Eye (tissue), 1 donor: ENCODE measurements at places on chromosomes 6 and 20.

DNA sequence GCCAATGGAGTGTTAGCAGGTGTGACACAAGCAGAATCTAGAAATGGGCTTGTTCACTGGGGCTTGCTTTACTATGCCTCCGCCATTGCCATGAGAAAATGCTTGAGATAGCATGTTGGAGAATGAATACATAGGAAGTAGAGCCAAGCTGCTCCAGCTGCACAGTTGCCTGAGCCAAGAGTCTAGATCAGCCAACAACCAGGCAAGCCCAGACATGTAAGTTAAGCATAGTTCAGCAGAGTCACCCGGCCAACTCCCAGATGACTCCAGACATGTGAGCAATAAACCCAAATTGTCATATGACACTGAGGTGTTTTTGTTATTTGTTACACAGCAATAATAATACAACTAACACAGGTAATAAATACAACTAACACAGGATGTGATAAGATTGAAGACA, 167.9 kb downstream of the HAO1 start:
- DNase-seq = no peak

- no peak for DNase-seq
Measured at GRCh38 chr6:132219901-132220300, 181.4 kb downstream of the MOXD1 start.

GRCh38 chr6:162238675-162239074, 488.9 kb downstream of the PRKN start:
- DNase-seq = no peak

- DNase-seq = no peak
Measured at GRCh38 chr20:44597930-44598329, 15.6 kb downstream of the PKIG start.

- DNase-seq = no peak
Measured at GRCh38 chr6:38507173-38507572, 132.6 kb downstream of the BTBD9 start.

GRCh38 chr20:53990768-53991450, 79.5 kb downstream of the BCAS1 start:
- DNase-seq = no peak

- peak; percentile 84 for DNase-seq
Measured at GRCh38 chr6:128316258-128316929, 204.0 kb downstream of the PTPRK start.

- DNase-seq = no peak
Measured at GRCh38 chr6:1986454-1987243, 258.8 kb downstream of the GMDS start.

GRCh38 chr6:169725125-169726048, 1.1 kb upstream of the PHF10 start:
- DNase-seq = peak; percentile 89

- DNase-seq = peak; percentile 11
Measured at GRCh38 chr6:4180652-4181255, 45.4 kb upstream of the ECI2 start.

DNA sequence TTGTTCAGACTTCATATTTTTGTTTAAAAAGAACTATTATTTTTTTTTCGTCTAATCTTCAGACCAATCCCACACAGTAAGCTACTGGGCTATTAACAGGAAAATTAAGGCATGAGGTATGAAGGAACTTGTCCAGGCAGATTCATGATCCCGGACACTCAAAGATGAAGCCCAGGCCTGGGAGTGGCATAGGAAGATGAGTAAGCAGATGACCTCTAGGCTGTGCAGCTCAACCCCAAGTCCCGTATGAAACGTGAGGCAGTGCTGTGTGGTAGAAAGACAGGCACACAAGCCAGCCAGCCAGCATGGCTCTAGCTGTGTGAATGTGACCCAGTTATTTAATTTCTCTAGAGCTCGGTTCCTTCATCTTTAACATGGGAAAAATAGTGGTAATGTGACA, 231.9 kb downstream of the CLIC5 start:
- DNase-seq = no peak

- no peak for DNase-seq
Measured at GRCh38 chr6:139602577-139602976, 228.1 kb upstream of the CITED2 start.

- no peak for DNase-seq
Measured at GRCh38 chr20:38827770-38828281, 22.3 kb downstream of the PPP1R16B start.

- DNase-seq = peak; percentile 72
Measured at GRCh38 chr6:143187238-143187923, 126.7 kb downstream of the AIG1 start.

- DNase-seq = peak; percentile 55
Measured at GRCh38 chr6:107691062-107691751, 132.9 kb downstream of the SCML4 start.

- DNase-seq = no peak
Measured at GRCh38 chr6:3745566-3746118, 5.9 kb downstream of the PXDC1 start.

GRCh38 chr6:151391471-151392413, at the start of gene ZBTB2:
Gene ZBTB2 (minus strand): TSS chr6:151391559. CDS start chr6:151373637, 17,922 bp downstream.
- peak; percentile 85 for DNase-seq

DNA sequence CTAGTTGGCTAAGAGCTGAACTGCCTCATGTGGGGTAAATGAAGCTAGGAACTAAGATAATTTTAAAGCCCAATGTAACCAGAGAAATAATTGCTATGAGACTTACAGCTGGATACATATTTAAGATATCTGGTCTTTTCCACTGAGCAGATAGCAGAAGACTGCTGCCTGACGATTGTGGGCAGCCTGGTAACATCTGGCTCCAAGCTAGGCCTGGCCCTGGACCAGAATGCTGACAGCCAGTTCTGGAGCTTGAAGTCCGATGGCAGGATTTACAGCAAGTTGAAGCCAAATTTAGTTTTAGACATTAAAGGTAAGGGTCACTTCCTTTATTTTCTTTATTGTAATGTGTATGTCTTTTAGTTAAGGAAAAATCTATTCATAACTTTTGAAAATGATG, 65.7 kb downstream of the RTN4IP1 start:
- no peak for DNase-seq

DNA sequence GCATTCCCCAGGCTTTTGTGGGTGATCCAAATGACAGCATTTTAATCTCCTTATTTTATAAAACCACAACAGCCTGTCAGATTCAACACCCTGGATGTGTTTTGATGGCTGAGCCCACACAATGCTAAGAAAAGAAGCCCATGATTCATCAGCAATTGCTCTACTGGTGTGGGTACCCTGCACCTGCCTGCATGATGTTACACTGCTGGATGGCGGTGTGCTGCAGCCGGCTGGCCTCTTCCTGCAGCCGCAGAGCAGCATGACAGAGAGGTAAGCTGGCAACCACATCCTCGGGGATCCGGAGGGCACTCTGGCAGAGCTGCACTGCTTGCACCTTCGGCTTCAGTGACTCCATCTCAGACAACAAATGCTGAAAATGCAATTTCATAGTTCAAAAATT, 327.5 kb downstream of the SYNE1 start:
- DNase-seq = peak; percentile 16

DNA sequence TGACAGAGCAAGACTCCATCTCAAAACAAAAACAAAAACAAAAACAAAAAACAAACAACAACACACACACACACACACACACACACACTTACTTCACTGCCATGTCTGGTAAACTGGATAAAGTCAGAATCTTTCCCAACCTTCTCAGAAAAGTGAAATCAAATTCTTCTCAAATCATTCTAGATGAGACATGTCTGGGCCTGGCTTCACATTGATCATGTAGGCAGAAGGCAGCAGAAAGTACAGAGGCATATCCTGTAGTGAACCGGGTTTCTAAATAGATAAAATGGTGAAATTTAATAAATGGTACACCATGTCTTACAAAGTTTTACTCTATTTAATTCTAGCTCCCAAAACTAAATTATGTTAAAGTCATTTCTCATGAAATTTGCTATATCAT, 14.9 kb upstream of the MRS2 start:
- no peak for DNase-seq

- no peak for DNase-seq
Measured at GRCh38 chr6:147979966-147980365, 362.7 kb upstream of the SASH1 start.

- no peak for DNase-seq
Measured at GRCh38 chr20:46357030-46357514, 48.8 kb upstream of the CDH22 start.

GRCh38 chr20:11646359-11646758, 271.3 kb upstream of the BTBD3 start:
- DNase-seq = no peak

- no peak for DNase-seq
Measured at GRCh38 chr6:78999737-79000136, 78.3 kb downstream of the PHIP start.

- no peak for DNase-seq
Measured at GRCh38 chr6:31401403-31401802, 2.0 kb upstream of the MICA start.

DNA sequence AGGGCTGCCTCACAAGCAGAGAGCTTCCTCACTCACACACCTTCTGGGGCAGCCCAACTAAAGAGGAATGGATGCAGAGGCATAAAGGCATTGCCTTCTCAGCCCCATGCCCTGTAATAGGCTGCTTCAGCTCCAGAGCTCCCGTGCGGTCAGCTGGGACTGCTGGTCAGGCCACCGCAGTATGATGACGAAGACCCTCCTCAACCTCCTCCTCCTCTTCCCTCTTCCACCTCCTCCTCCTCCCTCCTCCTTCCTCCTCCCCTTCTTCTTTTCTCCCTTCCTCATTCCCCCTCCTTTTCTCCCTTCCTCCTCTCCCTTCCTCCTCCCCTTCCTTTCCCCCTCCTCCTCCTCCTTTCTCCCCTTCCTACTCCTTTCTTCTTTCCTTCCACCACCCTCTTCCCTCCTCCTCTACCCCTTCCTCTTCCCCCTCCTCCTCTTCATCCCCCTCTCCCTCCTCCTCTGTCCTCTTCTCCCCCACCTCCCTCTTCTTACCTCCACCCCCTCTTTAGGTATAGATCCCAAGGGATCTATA, 465.3 kb upstream of the CDH4 start:
- no peak for DNase-seq

- peak; percentile 60 for DNase-seq
Measured at GRCh38 chr6:46626228-46626909, 26.2 kb downstream of the CYP39A1 start.

DNA sequence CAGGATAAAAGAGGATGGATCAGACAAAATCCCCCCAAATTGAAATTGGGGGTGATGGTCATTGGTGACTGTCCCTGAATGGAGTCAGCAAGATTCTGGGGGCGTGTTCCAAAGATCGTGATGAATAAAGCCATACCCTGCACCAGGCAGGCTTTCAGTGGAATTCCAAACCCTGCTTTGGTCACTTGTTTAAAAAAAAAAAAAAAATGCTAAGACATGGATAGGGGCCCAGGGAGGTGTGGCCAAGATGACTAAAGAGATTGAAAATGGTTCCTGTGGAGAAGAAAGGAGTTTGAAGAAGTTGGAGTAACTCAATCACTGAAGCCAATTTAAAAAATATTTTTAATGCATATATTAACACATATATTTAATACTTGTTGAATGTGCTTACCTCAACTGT, 161.4 kb upstream of the KCNG1 start:
- DNase-seq = no peak

- DNase-seq = no peak
Measured at GRCh38 chr6:167150941-167151549, 6.7 kb downstream of the GPR31 start.

- DNase-seq = no peak
Measured at GRCh38 chr6:19839788-19840187, 2.6 kb downstream of the ID4 start.

DNA sequence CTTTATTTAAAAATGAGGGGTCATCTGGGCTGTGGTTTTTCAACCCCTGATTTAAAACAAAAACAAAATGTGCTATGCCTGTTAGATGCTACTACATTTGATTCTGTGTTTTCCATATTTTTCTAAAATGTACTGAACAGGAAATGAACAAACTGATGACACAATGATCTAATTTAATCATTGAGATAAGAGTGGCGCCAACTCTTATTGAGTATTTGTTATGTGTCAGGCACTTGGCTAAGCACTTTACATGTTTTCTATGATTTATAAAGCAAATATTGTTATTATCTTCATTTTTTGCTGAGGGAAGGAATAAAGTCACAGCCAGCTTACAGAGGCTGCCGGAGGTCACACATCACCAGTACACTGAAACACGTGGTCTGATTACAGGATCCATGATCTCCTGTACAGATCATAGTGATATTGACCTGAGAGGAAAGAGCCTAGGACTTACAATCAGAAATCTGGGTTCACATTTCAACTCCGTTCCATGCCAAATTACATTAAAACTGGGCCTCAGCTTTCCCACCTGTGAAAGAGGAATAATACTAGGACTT, 166.7 kb downstream of the ESR1 start:
- DNase-seq = no peak

GRCh38 chr20:41357424-41358163, 9.0 kb downstream of the EMILIN3 start:
- DNase-seq = no peak

- no peak for DNase-seq
Measured at GRCh38 chr20:8530022-8530421, 398.0 kb downstream of the PLCB1 start.

DNA sequence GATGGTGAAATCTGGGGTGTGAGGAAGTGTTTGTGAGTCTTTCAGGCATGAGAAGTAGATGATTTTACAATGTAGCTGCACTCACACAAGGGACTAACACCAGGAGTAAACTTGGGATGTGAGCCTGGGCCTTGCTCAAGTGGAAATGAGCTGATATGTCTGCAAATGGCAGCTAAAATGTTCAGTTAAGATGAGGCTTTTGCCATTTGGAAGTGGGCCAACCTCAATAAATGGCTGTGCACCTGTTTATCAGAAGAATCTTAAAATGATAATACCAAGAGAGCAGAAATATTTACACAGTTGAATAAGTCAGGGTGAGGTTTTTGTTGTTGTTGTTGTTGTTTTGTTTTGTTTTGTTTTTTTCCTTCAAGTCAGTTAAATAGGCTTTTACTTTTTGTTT, 25.7 kb upstream of the KLHL31 start:
- DNase-seq = no peak

DNA sequence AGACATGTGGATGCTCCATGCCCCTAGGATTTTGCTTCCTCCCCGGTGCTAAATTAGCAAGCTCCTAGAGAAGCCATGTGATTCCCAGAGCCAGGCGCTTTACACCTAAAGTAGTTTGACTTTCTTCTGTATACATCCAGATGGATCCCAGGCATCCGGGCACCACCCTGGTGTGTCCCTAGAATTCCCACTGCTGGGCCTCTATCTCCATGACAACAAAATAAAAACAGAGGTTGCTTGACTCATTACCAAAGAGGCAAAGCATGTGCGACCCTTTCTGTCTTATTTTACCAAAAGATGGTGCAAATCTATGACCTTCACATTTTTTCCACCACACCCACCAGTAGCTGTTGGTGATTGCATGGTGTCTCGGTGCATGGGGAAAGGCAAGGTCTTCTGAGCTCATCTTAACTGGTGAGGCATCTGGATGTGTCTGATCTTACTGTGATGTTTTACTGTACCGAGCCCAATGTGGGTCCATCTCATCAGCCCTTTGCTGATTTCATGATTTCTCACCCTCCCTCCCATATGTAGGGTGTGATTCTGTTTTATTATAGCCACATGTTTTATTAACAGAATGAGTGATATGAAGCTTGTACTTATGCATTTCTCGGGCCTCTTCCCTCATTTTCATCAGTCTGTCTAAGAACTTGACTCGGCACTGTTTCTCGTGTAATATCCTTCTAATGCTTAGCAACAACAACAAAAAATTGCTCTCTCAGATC, 27.4 kb upstream of the VAPB start:
- DNase-seq = peak; percentile 18
